ENCODE measurements at places on chromosomes 11 and 22. TPM values are rescaled to one million over a fixed set of nuclear protein-coding genes. Genes with fewer than 3 reads are reported as not detected.

SLC22A25 gene
- total RNA-seq = not detected

GRCh38 chr11:73585834-73586575 is 11.9 kb downstream of the FAM168A start:
- peak; percentile 79 for DNase-seq

- DNase-seq = no peak
These were observed 110.4 kb upstream of the PARVA start for GRCh38 chr11:12266943-12267342.

- no peak for DNase-seq
These were observed 122.5 kb downstream of the GALNT18 start for GRCh38 chr11:11499300-11499699.

Data from bronchial epithelial cell (primary cell).